ENCODE measurements at places on chromosomes 1 and 21. TPM values are rescaled to one million over a fixed set of nuclear protein-coding genes. Genes with fewer than 3 reads are reported as not detected.

The HPCAL4 gene
- total RNA-seq = not detected

The IFT25 gene
- total RNA-seq = 33.0 TPM

The INSRR gene
- not detected for total RNA-seq

The HIVEP3 gene
- 2.9 TPM for total RNA-seq

The C1orf141 gene
- total RNA-seq = not detected

The GPX7 gene
- total RNA-seq = 7.3 TPM

The OR10Z1 gene
- not detected for total RNA-seq

The ANGPTL1 gene
- not detected for total RNA-seq

The SH2D1B gene
- total RNA-seq = not detected

The TEDDM1 gene
- total RNA-seq = not detected

The AMY1A gene
- not detected for total RNA-seq

Data from thoracic aorta endothelial cell (primary cell).